NCI-H1105 treated with DMSO at 0.1 percent for 48 hours (cell line): ENCODE measurements at places on chromosomes 4 and X.

GRCh38 chrX:22575161-22575845 is 302.6 kb downstream of the CBLL2 start:
- DNase-seq = no peak

DNA sequence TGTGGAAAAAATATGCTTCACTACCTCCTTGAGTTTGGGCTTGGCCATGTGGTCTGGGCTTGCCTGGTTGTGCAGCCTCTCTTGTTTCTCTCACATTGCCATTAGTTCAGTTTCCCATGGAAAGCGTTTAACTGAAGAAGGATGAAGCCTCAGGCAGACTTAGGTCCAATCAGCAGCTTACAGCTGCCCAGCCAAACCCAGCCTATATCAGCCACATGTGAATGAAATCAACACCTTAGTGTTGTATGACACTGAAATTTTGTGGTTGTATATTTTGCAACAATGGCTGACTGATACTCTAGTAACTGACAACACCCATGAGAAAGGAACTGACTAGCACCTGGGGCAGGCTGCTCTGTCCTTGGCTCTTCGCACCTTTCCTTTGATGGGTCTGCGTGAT is 81.2 kb downstream of the KLF8 start:
- no peak for DNase-seq

- DNase-seq = no peak
These were observed 297.2 kb downstream of the HS3ST1 start for GRCh38 chr4:11131491-11131890.

- no peak for DNase-seq
These were observed 181.5 kb downstream of the SLIT2 start for GRCh38 chr4:20433097-20433705.

- DNase-seq = no peak
These were observed 195.4 kb downstream of the SOWAHB start for GRCh38 chr4:76702440-76703122.

DNA sequence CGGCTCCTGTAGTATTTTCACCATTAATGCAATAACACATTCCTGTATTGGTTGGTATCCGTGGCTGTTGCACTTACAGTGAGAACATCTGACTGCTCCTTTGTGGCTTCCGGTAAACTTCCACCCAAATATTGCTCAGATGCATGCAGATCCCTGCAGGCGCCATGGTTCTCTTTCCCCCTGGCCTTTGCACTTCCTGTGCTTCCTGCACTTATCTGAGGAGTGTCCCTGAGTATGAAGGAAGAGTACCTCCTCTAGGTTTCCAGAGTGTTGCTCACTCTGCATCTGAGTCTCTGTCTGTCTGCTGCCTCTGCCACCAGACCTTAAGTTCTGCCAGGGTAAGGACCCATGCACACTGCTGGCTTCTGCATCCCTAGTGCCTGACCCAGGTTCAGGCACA is 117.2 kb upstream of the SLC34A2 start:
- no peak for DNase-seq

- DNase-seq = no peak
These were observed 340.0 kb downstream of the FBXW7 start for GRCh38 chr4:152195888-152196287.

DNA sequence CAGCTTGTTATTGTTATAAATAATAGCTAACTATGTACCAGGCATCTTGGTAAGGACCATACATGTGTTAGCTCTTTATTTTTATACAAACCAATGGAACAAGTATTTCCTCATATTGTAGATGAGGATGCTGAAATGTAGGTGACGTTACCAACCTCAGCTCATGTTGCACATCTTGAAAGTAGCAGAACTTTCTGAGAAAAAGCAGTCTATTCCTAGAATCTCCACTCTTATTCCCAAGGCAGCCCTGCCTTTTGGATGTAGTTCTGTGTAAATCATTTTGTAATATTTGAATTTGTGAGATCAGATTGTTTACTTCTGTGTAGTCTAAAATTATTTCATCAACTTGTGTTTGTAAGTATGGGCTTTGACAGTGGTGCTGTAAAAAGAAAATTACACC is 5.3 kb downstream of the FHDC1 start:
- DNase-seq = no peak

- no peak for DNase-seq
These were observed 123.6 kb upstream of the TET2 start for GRCh38 chr4:105022811-105023667.

DNA sequence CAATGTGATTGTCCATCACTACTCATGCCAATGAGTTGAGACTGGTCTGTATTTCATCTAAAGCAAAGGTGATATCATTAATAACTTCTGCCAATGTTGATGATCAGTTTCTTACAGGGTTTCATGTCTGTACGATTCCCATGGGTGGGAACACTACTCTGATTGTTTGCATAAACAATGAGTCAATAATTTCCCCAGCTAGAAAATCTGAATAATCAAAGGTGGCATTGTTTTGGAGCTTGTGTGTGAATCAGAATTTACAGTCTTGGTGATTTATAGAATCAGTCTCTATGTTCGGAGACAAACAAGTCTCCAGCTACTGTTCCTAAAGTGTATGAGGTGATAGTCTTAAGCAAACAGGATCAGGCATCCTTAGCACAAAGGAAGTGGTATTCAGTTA is 35.5 kb upstream of the PARM1 start:
- no peak for DNase-seq

DNA sequence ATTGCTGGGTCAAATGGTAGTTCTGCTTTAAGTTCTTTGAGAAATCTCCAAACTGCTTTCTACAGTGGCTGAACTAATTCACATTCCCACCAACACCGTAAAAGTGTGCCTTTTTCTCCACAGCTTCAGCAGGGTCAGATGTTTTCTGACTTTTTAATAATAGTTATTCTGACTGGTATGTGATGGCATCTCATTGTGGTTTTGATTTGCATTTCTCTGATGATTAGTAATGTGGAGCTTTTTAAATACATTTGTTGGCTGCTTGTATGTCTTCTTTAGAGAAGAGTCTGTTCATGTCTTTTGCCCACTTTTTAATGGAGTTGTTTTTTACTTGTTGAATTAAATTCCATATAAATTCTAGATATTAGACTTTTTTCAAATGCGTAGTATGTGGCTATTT is 257.5 kb upstream of the ANKRD50 start:
- DNase-seq = no peak

DNA sequence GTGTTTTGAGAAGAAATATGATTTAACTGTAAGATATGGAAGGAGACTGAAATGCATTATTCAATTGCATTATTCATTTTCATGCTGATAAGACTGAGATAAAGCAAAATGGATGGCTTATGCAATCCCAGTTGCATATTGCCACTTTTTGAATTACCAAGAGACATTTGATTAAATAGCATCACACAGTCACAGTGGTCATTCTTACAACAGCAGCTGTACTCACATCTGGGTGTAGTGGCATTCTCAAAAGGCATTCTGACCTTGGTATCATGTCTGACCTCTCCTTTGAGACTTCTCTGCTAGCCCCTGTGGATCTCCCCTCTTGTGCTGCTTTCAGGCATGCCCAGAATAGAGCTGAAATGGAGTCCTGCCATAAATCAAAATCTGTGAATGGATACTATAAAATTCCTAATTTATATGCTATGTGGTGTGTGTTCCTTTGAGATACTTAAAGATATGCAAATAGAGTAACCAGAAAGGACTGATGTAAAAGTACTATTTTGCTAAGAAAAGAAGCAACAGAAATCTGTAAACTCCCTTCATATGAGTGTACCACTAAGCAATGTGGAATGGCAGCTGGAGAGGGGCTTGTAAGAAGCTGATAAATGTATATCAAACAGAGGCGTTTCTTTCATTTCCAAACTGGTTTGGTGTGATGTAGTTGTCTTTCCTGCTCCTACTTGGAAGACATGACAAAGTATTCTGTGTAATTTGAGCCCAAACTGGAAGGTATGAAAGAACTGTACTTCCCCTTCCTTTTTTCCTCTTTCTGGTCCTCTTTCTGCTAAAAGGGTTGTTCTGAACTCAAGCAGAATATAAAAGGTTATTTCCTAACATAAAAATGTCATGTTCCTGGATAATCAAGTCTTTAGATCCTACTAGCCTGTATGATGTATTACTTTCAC is 25.4 kb upstream of the METAP1 start:
- DNase-seq = no peak

GRCh38 chr4:163467082-163467770 is 6.3 kb downstream of the TKTL2 start:
- no peak for DNase-seq

DNA sequence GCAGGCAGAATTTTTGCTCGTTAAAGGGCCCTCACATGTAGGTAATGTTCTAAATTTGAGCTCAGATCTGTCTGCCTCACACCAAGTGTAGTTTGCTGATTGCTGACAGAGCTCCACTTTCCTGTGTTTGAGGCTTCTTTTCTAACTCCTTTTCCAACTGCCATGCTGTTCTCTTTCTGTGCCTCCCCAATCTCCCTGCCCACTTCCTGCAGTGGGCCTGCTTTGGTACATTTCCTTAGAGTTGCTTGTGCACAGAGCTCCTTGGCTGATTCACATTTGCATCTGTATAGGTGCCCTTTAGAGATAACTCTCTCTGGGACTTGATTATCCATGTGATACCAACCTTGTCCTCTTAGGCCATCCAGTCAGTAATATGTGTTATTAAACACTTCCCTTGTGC is 4.5 kb downstream of the MED28 start:
- no peak for DNase-seq

DNA sequence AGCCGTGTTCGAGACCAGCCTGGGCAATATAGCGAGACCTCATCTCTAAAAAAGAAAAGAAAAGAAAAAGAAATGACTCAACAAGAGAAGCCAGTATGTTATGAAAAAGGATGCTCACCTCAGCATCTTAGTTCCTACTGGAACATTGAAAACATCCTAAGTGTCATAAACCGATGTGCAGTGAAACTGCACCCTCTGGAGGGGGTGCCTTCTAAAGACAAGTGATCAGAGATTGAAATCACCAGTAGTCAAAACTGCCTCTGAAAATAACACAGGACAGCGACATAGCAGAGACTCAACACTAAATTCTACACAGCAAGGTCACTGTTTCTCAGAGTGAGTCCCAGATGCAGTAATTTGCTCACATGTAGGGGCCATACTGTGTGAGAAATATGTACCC is 28.0 kb upstream of the ATP6AP2 start:
- no peak for DNase-seq

- DNase-seq = no peak
These were observed 713.6 kb downstream of the CCSER1 start for GRCh38 chr4:90840828-90841227.

- no peak for DNase-seq
These were observed 148.9 kb downstream of the STIM2 start for GRCh38 chr4:27009539-27009938.

DNA sequence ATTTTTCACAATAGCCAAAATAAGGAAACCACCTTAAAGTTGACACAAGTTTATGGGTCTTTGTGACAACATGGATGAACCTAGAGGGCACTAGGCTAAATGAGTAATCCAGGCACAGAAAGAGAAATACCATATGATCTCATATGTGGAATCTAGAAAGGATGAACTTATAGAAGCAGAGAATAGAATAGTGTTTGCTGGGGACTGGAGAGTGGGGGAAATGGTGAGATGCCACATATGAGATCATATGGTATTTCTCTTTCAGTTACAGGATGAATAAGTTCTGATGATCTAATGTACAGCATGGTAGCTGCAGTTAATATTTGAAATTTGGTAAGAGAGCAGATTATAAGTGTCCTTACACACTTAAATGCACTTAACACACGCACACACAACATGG is 35.9 kb downstream of the F8A2 start:
- no peak for DNase-seq

DNA sequence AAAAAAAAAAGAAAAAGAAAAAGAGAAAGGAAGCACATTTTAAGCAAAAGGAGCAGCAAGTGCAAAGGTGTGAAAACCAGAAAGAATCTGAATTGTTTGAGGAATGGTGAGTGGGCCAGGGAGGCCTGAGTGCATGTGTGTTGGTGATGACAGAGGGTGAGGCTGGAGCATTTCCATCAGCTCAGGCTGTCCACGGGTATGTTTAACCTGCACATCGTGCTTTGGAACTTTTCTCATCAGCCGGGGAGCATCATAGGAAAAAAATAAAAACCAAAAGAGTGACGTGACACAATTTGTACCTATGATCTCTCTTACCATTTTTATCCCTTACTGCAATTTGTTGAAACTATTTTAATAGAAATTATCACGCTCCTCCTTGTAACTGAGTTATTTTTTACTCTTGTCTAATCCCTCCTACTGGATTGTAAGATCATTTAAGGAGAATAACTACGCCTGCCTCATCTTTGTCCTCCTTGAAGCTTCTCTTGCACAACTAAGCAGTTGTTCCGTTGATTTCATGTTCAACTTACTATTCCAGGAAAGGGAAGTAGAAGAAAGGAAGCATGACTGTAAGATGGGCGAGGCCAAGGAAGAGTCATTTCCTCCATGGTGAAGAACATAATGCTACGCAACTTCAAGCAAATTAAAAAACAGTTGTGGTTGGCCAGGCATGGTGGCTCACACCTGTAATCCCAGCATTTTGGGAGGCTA is 7.0 kb downstream of the PALLD start:
- DNase-seq = no peak

GRCh38 chr4:8182858-8183725 is 16.0 kb upstream of the SH3TC1 start:
- DNase-seq = no peak

- no peak for DNase-seq
These were observed 21.5 kb downstream of the XIAP start for GRCh38 chrX:123881330-123881729.

DNA sequence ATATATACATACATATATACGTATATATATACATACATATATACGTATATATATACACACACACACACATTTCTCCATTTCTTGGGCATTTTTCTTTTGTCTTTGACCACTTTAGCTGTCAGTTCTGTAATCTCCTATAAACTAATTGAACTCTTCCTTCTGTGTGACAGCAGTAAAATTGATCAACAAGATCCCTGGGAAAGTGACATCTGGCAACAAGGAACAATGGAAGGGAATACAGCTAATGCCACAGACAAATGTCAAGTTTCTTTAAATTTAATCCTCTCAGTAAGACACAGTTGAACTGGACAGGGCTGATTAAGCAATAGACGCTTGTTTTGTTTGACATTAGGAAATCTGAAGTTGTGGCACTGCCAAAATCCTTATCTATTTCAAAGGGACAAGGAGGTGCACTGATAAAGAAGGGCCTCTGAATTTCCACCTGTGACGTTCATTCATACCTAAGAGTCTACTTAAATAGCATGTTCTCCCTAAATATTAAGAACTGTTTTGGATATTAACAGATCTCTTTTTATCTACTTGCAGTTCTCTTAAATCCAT is 126.9 kb downstream of the RNF150 start:
- DNase-seq = no peak

DNA sequence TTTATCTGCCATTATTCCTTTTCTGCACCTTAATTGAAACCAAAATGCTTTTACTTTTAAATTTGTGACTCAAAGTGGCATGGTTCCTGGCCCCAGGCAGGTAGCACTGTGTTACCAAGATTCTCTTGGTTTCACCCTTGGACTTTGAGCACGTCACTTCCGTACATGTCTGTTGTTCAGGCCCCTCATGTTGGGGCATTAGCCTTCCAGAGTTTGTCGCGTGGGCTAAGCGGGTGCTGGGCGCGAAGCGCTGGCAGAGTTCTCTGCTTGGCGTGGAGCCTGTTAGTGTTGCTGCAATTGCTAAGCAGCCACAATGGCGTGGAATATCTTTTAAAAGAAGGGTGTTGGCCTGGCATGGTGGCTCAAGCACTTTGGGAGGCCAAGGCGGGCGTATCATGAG is 14.0 kb upstream of the TADA2B start:
- no peak for DNase-seq

GRCh38 chr4:14742054-14742453 is 260.2 kb upstream of the CPEB2 start:
- no peak for DNase-seq

GRCh38 chr4:122005064-122005755 is 53.4 kb upstream of the TRPC3 start:
- no peak for DNase-seq
